Stromal cell of bone marrow (primary cell): ENCODE measurements at places on chromosomes 11 and 22.

DNA sequence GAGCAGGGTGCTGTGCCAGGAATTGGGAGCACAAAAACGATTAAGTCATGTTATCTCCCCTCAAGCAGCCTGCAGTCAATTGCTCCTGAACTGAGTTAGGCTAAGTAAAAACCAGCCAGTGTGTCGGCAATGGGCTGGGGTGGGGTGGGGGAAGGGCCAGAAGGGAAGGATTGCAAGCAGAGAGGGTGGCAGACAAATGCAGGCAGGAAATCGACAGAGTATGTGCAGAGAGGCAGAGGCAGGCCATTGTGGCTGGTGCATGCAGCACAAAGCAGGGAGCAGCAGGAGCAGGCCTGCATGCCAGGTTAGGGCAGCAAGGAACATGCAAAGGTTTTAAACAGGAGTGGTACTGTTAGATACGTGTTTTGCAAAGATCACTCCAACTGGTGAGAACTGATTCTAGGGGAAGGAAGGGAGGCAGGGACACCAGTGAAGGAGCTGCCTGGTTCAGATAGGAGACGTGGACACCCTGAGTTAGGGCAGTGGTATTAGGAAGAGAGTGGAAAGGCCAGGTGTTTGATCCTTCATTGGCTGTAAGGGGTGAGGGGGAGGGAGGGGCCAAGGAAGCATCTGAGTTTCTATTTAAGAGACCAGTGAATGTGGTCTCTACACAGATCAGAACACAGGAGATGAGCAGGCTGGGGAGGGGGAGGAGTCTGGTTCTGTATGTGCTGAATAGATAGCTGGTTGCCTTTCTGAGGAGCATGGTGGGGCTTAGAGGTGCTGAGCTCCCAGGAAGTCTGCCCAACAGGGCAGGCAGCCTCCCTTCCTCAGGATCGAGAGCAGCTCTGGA is 70.8 kb upstream of the PHOX2A start:
- no peak for DNase-seq

GRCh38 chr11:67371189-67371910 is 2.0 kb downstream of the CLCF1 start:
- no peak for DNase-seq

DNA sequence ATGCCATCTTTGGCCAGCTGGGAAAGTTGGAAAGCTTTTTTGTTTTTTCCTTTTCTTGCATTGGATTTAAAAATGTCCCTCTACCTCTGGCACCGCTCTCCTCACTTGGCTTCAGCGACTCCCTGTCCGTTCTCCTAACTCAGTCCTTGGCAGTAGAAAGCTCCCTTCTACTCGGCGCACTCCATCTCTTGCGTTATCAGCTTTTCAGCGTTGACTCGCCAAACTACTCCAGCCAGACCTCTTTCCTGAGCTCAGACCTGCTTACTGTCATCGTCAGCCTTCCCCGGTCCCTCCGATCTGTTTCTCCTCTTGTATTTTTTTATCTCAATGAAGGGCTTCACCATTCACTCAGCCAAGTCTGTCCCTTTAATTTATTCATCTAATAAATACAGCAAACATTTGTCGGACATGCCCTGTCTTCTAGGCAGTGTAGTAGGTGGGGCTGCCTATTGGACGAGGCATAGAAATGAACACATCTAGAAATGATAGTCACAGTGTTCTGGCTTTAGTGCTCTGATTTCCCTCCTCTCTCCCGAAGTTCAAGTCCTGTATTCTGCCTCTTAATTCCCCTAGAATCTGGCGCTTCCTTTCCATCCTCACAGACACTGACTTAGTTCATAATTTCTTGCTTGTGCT is 839 bp downstream of the CEP164 start:
- DNase-seq, result peak; percentile 17

- no peak for DNase-seq
Observed at GRCh38 chr11:65778901-65779668, 1.7 kb downstream of the AP5B1 start.

DNA sequence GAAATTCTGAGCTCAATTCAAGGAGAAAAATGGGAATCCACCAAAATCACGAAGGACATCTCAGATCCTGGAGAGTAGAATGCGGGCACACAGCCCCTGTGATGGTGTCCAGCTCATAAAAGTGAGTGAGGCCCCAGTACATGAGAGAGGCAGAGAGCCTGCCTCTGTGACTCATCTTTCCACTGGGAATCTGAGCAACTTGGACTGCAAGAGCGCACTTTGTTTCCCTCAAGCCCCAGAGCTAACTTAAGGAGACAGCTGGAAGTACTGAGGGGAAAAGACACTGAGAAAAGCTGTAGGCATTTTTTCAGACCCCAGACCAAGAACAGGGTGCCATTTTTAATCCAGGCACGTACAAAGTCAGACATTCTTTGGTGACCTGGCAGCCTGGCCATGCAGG is 273.7 kb downstream of the C11orf87 start:
- DNase-seq, result peak; percentile 76

GRCh38 chr11:19660076-19660475 is 52.6 kb upstream of the NAV2 start:
- DNase-seq, result no peak

DNA sequence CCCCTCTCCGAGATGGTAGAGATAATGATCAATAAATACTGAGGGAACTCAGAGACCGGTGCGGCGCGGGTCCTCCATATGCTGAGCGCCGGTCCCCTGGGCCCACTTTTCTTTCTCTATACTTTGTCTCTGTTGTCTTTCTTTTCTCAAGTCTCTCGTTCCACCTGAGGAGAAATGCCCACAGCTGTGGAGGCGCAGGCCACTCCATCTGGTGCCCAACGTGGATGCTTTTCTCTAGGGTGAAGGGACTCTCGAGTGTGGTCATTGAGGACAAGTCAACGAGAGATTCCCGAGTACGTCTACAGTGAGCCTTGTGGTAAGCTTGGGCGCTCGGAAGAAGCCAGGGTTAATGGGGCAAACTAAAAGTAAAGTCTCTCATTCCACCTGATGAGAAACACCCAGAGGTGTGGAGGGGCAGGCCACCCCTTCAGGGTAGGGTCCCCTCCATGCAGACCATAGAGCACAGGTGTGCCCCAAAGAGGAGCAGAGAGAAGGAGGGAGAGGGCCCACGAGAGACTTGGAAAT is 43.2 kb downstream of the IGLL1 start:
- DNase-seq, result no peak

- DNase-seq, result no peak
Observed at GRCh38 chr22:43922123-43922522, 1.5 kb upstream of the PNPLA3 start.

DNA sequence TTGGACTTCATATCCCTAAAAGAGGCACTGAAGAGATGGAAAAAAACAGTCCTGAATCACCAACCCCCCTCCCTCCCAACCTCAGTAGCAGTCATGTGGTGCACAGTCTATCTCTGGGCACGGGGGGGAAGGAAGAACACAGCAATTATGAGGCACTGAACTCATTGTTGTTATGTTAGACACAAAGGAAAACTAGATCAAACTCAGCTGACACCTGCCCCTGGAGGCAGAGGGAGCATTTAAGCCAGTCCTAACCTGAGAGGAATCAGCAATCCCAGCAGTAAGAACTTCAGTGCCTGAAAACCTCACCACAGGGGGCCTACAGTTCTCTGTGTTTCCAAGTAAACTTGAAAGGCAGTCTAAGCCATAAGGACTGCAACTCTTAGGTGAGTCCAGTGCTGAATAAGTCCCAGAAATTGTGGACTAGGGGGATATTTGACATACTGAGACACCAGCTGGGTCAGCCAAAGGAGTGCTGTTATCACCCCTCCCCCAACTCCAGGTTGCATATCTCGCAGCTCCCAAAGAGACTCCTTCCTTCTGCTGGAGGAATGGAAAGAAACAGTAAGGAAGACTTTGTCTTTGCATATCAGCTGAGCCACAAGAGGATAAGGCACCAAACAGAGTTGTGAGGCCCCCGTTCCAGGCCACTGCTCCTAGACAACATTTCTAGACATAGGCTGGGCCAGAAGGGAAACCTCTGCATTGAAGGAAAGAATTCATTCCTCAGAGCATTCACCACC is 72.5 kb downstream of the GLYATL1 start:
- no peak for DNase-seq

DNA sequence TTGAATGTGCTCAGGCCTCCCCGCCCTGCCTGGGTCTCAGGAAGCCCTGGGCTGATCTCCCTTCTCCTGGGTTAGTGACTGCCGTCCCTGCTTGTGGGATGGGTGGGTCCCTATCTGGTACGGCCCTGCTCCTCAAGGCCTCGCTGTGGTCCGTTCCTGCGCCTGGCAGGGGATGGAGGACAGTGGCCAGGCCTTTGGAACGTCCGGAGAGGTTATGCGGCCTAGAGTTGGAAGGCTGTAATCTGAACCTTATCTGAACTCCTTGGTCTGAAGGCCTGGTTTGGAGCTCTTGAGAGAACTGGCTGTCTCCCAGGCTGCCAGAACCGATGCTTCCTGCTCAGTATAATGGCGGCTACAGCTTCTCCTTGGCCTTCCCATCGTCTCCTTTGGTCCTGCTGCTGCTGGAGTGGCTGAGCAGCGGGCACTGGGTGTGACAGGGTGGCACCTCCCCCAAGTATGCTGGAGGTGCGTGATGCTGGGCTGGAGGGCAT is 72.8 kb downstream of the FLI1 start:
- DNase-seq, result no peak

DNA sequence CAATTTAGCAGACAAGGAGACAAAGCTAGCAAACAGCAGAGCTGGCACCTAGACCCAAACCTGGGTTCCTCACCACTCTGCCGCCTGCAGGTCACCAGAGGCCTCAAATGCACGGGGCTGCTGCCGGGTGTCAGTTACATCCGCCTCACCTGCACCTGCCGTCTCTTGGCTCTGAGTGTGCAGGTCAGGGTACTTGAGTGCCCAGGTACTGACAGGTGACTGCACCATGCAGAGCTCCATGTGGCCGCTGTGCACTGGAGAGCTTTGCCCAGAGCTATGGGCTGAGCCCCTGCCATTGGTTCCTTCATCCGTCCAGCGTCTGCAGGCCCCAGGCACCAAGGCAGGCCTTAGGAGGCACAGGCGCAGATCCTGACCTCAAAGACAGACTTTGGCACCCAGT is 35.0 kb downstream of the PDGFB start:
- no peak for DNase-seq

GRCh38 chr11:47797633-47798032 is 30.5 kb upstream of the FNBP4 start:
- DNase-seq, result peak; percentile 28

DNA sequence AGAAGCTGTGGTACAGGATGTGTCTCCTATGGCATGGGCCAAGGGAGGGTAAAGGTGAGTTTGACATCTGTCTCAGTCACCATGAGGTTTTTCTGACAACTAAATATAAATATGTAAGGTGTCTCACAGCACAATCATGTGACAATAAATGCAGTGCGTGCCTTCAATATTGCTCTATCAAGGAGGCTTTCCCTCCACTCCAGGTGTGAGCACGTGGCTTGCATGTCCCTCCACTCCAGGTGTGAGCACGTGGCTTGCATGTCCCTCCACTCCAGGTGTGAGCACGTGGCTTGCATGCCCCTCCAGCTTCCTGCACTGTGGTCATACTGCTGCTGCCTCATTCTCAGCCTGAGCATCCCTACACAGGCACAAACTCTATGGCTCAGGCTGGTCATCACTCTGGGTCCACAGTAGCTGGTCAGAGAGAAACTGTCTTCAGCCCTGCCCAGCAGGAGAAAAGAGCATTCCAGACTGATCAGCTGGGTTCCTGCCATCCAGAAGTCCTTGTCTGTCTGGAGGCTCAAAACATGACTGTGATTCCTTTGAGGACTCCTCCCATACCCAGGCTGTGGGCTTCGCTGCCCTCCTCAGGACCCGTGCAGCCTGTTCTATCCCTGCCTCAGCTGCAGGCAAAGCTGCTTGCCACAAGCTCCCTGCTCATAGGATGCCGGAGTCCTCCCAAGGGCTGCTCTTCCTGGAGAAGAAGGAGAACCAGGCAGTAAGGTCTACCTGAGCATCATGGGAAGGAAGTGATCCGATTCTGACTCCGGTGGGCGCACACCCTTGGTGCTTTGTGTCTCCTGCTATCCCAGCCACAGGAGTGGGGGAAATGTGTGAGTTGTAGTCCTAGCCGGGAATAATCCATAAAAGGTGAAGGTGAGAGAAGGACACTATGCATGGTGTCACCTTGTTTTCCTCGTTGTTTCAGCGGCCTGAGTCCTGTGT is 33.4 kb upstream of the VPREB1 start:
- DNase-seq, result no peak

- DNase-seq, result no peak
Observed at GRCh38 chr11:3196161-3197043, 22.2 kb downstream of the MRGPRG start.

DNA sequence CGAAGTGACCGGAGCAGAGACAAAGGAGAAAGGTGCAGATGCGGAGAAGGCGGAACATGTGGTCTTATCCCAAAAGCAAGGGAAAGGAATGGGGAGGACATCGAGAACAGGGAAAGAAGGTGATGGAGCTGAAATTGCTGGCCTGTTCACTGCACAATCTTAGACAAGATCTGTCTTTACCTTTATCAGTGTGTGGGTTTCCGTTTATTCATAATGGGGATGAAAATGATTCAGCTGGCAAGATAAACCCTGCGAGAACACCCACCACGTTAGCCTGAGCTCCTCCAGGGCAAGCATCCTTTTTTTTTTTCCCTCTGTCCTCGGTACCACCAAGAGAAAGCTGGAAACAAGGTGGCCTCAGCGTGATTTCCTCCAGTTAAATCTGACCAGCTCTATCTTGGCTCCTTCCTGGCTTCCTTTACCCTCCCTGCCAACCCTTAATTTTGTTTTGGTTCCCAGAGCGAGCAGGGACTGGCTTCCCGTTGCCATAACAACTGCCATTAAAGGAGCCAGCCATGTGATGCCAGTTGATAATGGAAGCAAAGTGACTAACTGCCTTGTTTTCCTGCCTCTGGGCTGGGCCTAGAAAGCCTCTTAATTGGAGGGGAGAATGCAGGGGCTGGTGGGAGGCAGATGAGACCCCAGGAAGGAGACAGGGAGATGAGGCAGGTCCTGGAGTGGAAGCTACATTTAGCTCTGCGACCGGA is 4.2 kb downstream of the SGSM1 start:
- peak; percentile 19 for DNase-seq

DNA sequence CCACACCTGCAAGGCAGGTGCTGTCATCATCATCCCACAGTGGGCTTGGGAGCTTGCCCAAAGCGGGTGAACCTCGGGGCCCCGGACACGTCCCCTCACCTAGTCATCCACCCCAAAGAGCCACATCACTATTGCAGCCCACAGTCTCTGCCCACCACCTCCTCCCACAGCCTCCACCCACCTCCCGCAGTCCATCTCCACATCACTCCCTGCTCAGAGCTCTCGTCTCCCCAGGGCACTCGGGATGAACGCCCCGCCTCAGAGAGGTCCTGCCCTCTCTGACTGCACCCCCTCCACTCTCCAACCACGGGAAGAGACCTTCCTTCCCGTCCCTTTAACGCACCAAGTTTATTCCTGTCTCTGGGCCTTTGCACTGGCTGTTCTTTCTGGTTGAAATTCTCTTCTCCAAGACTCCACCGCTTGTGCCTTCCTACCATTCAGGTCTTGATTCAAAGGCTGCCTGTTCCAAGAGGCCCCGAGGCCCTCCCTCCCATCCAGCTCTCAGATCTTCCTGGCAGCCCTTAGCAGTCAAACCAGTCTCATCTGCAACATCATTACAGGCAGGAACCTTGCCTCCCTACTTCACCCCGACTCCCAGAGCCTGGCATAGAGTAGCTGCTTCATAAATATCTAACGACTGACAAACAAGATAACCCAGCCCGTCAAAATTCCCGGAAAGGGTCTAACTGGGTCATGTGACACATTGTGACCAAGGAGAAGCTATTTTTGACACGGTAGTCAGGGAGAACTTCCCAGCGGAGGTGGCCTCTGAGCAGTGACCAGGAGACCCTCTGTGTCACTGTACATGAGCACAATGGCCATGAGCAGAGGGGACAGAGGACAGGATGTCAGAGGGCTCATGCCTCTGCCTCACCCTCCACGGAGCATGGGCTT is 11.1 kb downstream of the KCNJ4 start:
- no peak for DNase-seq

GRCh38 chr22:44451016-44451415 is 47.0 kb downstream of the RTL6 start:
- no peak for DNase-seq

- DNase-seq, result no peak
Observed at GRCh38 chr11:104435494-104435893, 271.5 kb upstream of the PDGFD start.
